ENCODE measurements at places on chromosomes 13 and 19. TPM values are rescaled to one million over a fixed set of nuclear protein-coding genes. Genes with fewer than 3 reads are reported as not detected.
A peak's percentile ranks its signal among the peaks of the same experiment; 100 is the strongest.

GRCh38 chr13:43939086-43939485 is 59.4 kb downstream of the LACC1 start:
- no peak for DNase-seq

DNA sequence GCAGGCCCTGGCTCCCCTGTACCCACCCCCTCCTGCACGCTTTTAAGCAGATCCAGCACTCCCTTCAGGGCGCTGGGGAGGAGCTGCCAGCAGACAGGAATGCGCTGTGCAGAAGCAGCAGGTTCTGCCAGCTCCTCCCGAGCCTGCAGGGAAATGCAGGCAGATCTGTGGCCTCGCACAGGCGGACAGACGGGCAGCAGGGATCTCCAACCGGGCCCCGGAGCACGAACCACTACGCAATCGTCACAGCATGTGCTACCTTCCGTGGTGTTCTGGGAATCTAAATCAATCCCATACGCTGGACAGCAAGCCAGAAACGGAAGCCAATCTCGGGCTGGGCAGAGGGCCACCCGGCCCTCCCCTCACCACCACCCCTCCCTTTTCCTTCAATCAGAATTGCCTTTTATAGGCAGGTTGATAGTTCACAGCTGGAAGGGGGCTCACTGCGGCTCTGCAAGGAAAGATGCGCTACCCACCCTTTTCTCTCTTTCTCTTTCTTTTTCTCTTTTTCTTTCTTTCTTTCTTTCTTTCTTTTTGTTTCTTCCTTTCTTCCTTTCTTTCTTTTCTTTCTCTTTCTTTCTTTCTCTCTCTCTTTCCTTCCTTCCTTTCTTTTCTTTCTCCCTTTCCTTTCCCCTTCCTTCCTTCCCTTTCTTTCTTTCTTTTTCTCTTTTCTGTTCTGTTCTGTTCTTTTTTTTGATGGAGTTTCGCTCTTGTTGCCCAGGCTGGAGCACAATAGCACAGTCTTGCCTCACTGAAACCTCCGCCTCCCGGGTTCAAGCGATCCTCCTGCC is 99.9 kb downstream of the GNG7 start:
- DNase-seq = peak; percentile 87

AP1M1 gene
- total RNA-seq = 102 TPM

TMIGD2 gene
- total RNA-seq = 1.6 TPM

DNA sequence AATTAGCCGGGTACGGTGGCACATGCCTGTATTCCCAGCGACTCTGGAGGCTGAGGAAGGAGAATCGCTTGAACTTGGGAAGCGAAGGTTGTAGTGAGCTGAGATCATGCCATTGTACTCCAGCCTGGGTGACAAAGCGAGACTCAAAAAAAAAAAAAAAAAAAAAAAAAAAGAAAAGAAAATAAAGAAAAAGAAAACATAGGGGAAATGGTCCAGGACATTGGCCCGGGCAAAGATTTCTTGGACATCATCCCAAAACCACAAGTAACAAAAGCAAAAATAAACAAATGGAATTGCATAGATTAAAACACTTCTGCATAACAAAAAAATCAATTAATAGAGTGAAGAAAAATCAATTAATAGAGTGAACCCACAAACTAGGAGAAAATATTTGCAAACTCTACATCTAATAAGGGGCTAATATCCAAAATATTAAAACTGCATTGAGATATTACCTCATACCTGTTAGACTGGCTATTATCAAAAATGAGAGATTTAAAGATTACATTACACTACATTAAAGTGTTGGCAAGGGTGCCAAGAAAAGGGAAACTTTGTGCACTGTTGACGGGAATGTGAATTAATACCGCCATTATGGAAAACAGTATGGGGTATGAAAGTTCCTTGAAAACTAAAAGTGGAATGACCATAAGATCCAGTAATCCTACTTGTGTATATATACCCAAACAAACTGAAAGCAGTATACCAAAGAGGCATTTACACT is 18.5 kb upstream of the ABCC4 start:
- no peak for DNase-seq

GRCh38 chr13:79870123-79870522 is 389.2 kb downstream of the NDFIP2 start:
- DNase-seq = no peak

Measured in dorsolateral prefrontal cortex (tissue), 122 donors.